Suprapubic skin (tissue), 4 donors: ENCODE measurements at places on chromosomes 3 and 15.

DNA sequence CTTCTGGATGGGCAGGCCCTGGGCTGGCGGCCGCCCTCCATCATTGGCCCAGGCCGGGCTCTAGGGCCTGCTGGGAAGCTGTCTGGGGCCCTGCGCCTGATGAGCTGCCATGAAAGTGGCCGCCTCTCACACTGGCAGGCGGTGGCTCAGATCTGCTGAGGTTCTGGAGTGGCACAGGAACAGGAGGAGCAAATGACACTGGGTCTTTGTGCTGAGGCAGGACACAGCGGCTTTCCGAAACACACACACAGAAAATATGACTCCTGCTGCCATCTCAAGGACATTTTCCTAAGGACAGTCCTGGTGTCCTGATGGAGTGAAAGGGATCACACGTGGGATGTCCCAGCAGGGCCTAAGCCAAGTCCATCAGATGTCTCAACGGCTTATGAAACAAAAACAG lies 103.5 kb downstream of the NUP210 start:
- no peaks in the 10 kb centered on the region for H3K4me1 ChIP-seq
- H3K36me3 ChIP-seq = peaks cover 6% of the 10 kb centered on the region
- H3K27me3 ChIP-seq = no peaks in the 10 kb centered on the region
- H3K4me3 ChIP-seq = no peak overlapping the region
- H3K27ac ChIP-seq = no peak overlapping the region

DNA sequence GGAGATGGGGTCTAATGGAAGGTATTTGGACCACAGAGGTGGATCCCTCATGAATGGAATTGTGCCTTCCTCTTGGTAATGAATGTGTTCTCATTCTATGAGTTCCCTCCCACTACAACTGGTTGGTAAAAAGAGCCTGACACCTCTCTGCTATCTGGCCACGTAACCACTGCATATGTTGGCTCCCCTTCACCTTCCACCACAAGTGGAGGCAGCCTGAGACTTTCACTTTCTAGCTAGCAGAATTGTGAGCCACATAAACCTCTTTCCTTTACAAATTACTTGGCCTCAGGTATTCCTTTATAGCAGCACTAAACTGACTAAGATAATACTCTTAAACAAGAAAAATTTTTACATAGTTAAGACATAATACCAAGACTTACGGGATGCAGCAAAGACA lies 155.3 kb downstream of the NR1I2 start:
- no peaks in the 10 kb centered on the region for H3K27me3 ChIP-seq
- no peak overlapping the region for H3K27ac ChIP-seq
- DNase-seq = no peak
- H3K36me3 ChIP-seq = no peaks in the 10 kb centered on the region
- H3K4me1 ChIP-seq = no peaks in the 10 kb centered on the region

DNA sequence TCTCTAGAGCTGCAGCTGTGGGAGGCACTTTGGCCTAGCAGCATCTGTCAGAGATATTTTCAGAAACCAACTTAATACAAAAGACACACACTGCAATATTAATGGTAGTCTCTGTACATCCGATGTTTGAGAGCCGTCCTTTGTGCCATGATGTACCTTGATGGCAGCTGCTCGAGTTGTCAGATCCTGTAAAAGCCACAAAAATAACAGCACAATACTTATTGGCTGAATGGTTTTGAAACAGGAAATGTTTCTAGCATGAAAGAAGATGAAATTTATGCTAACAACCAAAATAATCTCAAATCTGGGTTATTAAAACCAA lies 445.5 kb upstream of the TBL1XR1 start:
- no peaks in the 10 kb centered on the region for H3K36me3 ChIP-seq
- no peaks in the 10 kb centered on the region for H3K27me3 ChIP-seq
- H3K27ac ChIP-seq = no peak overlapping the region
- no peak for DNase-seq
- no peaks in the 10 kb centered on the region for H3K4me1 ChIP-seq

GRCh38 chr15:67571648-67572415 lies 29.3 kb downstream of the MAP2K5 start:
- H3K4me1 ChIP-seq = no peaks in the 10 kb centered on the region
- no peak for DNase-seq
- no peak overlapping the region for H3K4me3 ChIP-seq
- no peak overlapping the region for H3K27ac ChIP-seq
- no peaks in the 10 kb centered on the region for H3K27me3 ChIP-seq
- peaks cover 9% of the 10 kb centered on the region for H3K36me3 ChIP-seq

DNA sequence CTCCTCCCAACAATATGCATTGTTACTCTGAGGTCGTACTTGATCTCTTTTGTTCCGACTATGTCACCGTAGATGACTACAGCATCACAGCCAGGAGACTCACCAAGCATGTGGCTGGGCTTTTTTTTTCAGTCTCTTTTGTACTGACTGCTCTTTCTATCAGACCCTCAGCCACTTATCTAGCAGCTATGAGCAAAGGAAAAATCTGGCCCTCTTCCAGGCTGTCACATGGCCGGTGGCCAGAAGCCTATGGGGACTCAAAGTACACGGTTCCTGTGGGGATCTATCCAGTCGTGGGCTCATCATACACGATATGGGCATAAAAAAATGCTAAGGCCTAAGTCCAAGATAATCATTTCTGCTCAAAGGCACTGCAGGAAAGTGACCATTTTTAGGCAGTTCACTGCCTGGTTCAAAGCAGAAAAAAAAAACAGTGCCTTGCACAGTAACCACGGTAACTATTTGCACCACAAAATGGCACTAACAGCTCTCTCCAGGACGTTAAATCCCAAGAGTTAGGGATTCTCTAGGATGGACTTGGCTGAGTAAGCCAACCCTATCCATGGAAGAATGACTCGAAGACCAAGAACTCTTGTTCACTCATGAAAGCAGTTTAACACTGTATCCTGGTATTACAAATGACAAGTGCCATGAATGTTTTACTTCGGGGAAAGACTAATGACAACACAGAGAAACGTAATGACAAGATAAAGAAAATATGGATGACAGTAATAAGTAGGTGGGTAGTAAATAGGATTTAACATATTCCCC lies 50.3 kb downstream of the SHQ1 start:
- H3K4me1 ChIP-seq = no peaks in the 10 kb centered on the region
- no peak overlapping the region for H3K4me3 ChIP-seq
- no peaks in the 10 kb centered on the region for H3K27me3 ChIP-seq
- no peak for DNase-seq
- no peaks in the 10 kb centered on the region for H3K36me3 ChIP-seq

- no peaks in the 10 kb centered on the region for H3K36me3 ChIP-seq
- no peak overlapping the region for H3K27ac ChIP-seq
- H3K4me3 ChIP-seq = no peak overlapping the region
- no peak for DNase-seq
These were observed 43.5 kb upstream of the SSR3 start for GRCh38 chr3:156598413-156598812.

GRCh38 chr3:119294696-119295671 lies 801 bp downstream of the ARHGAP31 start:
- peaks cover 33% of the 10 kb centered on the region for H3K4me1 ChIP-seq
- no peaks in the 10 kb centered on the region for H3K36me3 ChIP-seq
- peak overlapping the region; percentile 75 for H3K4me3 ChIP-seq
- no peaks in the 10 kb centered on the region for H3K27me3 ChIP-seq

GRCh38 chr3:193921465-193921864 lies 214.5 kb upstream of the HES1 start:
- no peaks in the 10 kb centered on the region for H3K4me1 ChIP-seq
- no peaks in the 10 kb centered on the region for H3K36me3 ChIP-seq
- H3K27ac ChIP-seq = no peak overlapping the region

DNA sequence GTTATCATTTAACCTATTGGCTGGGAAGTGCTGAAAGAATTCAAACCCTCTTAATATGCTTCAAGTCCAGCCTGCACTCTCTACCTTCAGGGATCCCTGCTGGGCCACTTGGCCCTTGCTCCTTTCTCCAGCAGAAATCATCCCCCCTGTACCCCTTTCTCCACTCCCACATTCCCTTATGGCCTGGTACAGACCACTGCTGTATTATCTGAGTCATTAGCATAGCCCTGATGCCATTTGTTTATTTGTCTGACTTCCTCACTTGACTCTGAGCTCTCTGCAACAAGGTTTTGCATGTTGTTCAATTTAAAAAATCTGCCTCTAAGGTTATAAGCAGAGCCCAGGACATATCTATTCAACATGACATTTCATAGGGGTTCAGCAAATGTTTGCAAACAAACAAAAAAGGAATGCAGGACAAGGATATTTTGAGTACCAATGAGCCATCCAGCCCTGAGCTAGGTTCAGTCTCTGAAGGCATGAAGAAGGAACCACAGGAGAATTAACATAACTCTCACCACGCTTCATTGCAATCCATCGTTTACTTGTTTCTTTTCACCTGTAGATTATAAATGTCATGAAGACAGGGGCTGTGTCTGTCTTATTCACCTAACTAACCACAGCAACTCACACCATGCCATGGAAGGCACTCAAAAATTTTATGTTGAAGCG lies 26.6 kb upstream of the HES1 start:
- no peaks in the 10 kb centered on the region for H3K36me3 ChIP-seq
- DNase-seq = no peak
- no peak overlapping the region for H3K27ac ChIP-seq

GRCh38 chr15:83714939-83715628 lies 61.2 kb downstream of the ADAMTSL3 start:
- H3K4me3 ChIP-seq = no peak overlapping the region
- H3K4me1 ChIP-seq = no peaks in the 10 kb centered on the region
- no peak overlapping the region for H3K27ac ChIP-seq
- no peaks in the 10 kb centered on the region for H3K27me3 ChIP-seq

- H3K27ac ChIP-seq = no peak overlapping the region
- H3K4me3 ChIP-seq = no peak overlapping the region
- H3K4me1 ChIP-seq = no peaks in the 10 kb centered on the region
- H3K27me3 ChIP-seq = no peaks in the 10 kb centered on the region
These were observed 358.1 kb downstream of the MECOM start for GRCh38 chr3:169305460-169305859.

- no peak overlapping the region for H3K4me3 ChIP-seq
- H3K4me1 ChIP-seq = no peaks in the 10 kb centered on the region
- DNase-seq = no peak
- no peaks in the 10 kb centered on the region for H3K27me3 ChIP-seq
- no peak overlapping the region for H3K27ac ChIP-seq
These were observed 78.3 kb upstream of the TBC1D5 start for GRCh38 chr3:17820704-17821103.

DNA sequence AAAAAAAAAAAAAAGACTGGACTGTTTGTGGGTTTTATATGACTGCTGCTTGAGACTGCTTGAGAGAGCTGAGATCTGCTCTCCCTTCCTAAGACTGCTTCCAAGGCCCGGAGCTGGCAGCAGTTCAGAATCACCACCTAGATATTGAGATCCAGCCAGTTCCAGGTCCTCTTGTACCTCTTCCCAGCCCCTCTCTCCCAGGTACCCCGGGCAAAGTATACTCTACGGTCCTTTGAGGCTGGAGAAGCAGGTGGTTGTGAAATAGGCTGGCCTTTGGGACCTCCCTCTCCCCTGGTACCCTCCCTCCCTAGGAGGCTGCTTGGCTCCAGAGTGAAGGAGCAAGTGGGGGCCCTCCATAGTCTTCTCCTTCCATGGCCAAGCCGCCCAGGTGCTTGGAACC lies 12.6 kb upstream of the BAHD1 start:
- H3K36me3 ChIP-seq = no peaks in the 10 kb centered on the region
- H3K4me1 ChIP-seq = peaks cover 6% of the 10 kb centered on the region
- no peak for DNase-seq

- peaks cover 25% of the 10 kb centered on the region for H3K4me1 ChIP-seq
- DNase-seq = no peak
- no peaks in the 10 kb centered on the region for H3K36me3 ChIP-seq
- no peaks in the 10 kb centered on the region for H3K27me3 ChIP-seq
These were observed 475 bp downstream of the EIF4E3 start for GRCh38 chr3:71724584-71725270.

- H3K27ac ChIP-seq = no peak overlapping the region
- H3K36me3 ChIP-seq = no peaks in the 10 kb centered on the region
- H3K27me3 ChIP-seq = no peaks in the 10 kb centered on the region
- no peak overlapping the region for H3K4me3 ChIP-seq
- H3K4me1 ChIP-seq = no peaks in the 10 kb centered on the region
These were observed 631.0 kb downstream of the SQOR start for GRCh38 chr15:46265664-46266347.

DNA sequence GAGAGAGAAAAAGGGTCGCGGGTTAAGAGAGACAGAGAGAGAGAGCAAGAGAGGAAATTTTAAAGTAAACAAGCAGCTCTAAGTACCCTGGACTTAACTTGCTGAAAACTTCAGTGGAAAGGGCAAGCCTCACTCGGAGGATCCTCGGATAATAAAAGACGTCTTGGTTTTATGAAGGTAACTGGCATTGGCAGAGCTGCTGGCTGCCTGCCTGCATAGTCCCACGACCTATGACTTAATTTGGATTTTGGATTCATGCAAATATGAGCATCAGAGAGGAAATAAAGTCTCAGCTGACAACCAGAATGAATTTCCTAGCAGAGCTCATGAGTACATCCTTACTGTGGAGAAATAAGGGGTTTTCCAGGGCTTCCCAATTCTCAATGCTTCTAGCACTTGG lies 95.1 kb upstream of the PDZRN3 start:
- no peaks in the 10 kb centered on the region for H3K36me3 ChIP-seq
- no peak for DNase-seq
- no peak overlapping the region for H3K4me3 ChIP-seq
- H3K4me1 ChIP-seq = peaks cover 17% of the 10 kb centered on the region

DNA sequence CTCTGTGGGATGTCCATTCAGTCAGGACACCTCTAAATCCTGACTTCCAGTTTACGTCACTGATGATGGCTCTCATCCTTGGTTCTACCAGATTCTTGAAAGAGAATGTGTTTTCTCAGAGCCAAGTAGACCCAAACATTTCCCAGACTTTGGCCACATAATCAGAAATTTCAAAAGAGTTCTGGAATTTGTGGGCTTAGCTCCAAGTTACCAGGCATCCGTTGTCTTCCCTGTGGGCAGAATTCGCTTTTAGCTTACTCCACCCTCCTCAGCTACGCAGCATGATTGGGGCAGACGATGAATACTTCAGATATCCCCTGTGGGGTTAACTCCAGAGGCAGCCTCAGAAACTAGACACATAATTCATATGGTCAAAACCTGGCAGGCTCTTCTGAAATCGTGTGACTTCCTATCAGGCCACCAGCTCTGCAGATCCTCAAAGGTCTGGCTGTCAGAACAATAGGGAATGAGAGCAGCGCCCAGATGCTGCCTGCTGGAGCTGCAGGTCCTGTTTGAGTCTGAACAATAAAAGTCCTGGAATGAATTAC lies 30.6 kb downstream of the CRTC3 start:
- H3K27ac ChIP-seq = peak overlapping the region; percentile 80
- H3K4me1 ChIP-seq = peaks cover 70% of the 10 kb centered on the region
- no peak overlapping the region for H3K4me3 ChIP-seq
- DNase-seq = peak; percentile 81
- no peaks in the 10 kb centered on the region for H3K27me3 ChIP-seq

- peaks cover 12% of the 10 kb centered on the region for H3K27me3 ChIP-seq
- H3K4me1 ChIP-seq = no peaks in the 10 kb centered on the region
- no peaks in the 10 kb centered on the region for H3K36me3 ChIP-seq
- no peak overlapping the region for H3K27ac ChIP-seq
- H3K4me3 ChIP-seq = no peak overlapping the region
- no peak for DNase-seq
These were observed 1.7 kb downstream of the TM4SF19 start for GRCh38 chr3:196336319-196337145.

- H3K36me3 ChIP-seq = no peaks in the 10 kb centered on the region
- peaks cover 12% of the 10 kb centered on the region for H3K4me1 ChIP-seq
- DNase-seq = peak; percentile 53
- H3K4me3 ChIP-seq = no peak overlapping the region
- H3K27ac ChIP-seq = no peak overlapping the region
- no peaks in the 10 kb centered on the region for H3K27me3 ChIP-seq
These were observed 29.3 kb downstream of the PLA2G4D start for GRCh38 chr15:42065033-42065432.
